Left lung (tissue), 14 donors: ENCODE measurements at places on chromosomes 13 and 19. TPM values are rescaled to one million over a fixed set of nuclear protein-coding genes. Genes with fewer than 3 reads are reported as not detected.

Gene PCDH17
- polyA plus RNA-seq, result 16.1 TPM

Gene TMEM255B
- 13.4 TPM for polyA plus RNA-seq

Gene LYPD5
- polyA plus RNA-seq, result 0.61 TPM

Gene FUT1
- 8.1 TPM for polyA plus RNA-seq

Gene ESD
- 252 TPM for polyA plus RNA-seq

- peak; percentile 73 for DNase-seq
These were observed at the start of gene EPSTI1 for GRCh38 chr13:42991898-42992763. EPSTI1 (minus strand) TSS chr13:42992241; CDS start chr13:42992165, 76 bp downstream.

DNA sequence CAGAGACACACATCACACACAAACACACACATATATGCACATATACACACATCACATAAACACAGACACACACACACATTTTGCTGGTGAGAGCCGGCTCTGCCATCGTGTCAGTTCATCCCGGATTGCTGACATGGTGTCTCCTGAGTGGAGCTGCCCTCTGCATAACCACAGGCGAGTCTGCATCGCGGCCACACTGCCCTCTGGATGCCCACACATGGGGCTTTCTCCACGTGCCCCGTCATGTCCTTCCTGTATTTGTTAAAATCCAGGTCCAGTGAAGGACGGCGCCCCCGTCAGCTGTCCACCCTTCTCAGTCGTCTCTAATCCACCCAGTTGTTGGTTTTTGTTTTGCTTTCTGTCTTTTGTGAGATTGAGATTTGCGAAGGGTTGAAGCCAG, 52.6 kb upstream of the F7 start:
- DNase-seq, result no peak

DNA sequence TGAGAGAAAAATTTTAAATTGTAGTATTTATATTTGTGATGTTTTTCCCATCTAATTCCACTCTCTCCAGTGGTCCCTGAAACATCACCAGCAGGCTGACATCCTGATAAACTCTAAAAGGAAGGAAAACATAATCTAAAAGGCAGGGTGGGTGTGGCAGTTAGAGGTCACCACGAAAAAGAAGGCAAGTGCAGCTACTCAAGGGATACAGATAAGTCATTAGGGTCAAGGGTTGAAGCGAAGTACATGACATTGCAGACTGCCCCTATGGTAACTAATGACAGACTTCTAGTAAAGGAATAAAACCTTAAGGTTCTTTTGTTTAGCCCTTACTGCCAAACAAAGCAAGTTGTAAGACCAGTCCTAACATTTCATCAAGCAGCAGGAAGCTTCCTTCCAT, 6.0 kb upstream of the NEK3 start:
- DNase-seq, result no peak

- DNase-seq, result no peak
These were observed 113.2 kb downstream of the STARD13 start for GRCh38 chr13:33172400-33172799.

GRCh38 chr13:36912369-36912768, 7.7 kb downstream of the SMAD9 start:
- no peak for DNase-seq

DNA sequence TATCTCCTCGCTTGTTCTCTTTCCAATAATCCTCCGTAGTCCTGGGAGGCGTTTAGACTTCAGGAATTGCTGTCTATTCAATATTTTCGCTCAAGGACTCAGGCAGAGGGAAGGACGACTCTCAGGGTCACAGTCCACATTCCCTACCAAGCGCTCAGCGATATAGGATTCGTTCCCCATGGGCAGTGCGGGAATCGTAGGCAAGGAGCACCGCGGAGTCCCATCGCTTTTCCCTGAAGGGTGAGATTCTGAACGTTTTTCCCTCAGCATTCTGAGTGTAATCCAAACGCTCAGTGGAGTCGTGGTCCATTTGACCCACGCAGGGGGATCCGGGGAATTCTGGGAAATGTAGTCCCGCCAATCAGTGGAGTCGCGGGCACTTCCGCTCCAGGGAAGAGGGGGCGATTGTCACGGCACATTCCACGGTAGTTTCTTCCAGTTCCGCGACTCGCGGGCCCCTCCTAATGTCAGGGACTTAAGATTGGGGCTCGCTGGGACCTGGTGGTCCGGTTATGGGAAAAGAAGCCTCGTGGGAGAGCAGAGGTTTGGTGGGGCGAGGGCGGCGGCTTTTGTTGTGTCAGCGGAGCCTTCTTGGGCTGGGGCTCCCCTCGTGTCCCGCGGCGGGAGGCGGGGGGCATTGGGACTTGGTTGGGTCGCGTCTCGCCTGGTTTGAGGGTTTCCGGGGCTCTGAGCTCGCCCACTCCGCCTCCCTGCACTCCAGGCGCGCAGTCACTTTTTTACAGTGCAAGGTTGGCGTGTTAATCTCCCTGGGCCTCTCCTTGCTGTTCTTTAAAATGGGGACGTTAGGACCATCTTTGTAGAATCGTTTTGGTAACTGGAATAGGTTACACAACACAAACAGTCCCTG, at the start of gene ZNF234:
ZNF234 (plus strand) TSS at position 364 of the 868 bp plus-strand sequence. CDS start 3,079 bp downstream, outside the sequence.
- peak; percentile 87 for DNase-seq

GRCh38 chr19:36775768-36776167, 3.2 kb upstream of the ZNF850 start:
- DNase-seq, result peak; percentile 67
